ENCODE measurements at places on chromosomes 4 and X.

DNA sequence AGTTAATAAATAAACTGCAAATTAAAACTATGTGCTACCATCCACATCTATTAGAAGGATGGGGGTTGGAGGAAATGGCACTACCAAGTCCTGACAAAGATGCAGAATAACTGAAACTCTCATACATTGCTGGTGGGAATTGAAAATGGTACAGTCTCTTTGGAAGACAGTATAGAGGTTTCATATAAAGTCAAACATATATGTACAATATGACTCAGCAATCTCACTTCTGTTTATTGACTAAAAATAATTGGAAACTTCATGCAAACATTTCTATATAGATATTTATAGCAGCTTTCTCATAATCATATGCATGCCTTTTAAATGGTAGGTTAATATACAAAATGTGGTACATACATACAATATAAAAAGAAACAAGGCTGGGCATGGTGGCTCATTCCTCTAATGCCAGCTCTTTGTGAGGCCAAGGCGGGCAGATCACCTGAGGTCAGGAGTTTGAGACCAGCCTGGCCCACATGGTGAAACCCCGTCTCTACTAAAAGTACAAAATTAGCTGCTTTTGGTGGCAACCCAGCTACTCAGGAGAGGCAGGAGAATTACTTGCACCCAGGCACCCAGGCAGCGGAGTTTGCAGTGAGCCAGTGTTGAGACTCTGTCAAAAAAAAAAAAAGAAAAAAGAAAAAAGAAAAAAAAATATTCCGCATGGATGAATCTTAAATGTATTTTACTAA, 225.0 kb upstream of the CXXC4 start:
- DNase-seq: no peak

- no peak for DNase-seq
These were observed 233.0 kb downstream of the DKK2 start for GRCh38 chr4:106803083-106803482.

- no peak for DNase-seq
These were observed 335.7 kb upstream of the FSTL5 start for GRCh38 chr4:162499478-162499877.

DNA sequence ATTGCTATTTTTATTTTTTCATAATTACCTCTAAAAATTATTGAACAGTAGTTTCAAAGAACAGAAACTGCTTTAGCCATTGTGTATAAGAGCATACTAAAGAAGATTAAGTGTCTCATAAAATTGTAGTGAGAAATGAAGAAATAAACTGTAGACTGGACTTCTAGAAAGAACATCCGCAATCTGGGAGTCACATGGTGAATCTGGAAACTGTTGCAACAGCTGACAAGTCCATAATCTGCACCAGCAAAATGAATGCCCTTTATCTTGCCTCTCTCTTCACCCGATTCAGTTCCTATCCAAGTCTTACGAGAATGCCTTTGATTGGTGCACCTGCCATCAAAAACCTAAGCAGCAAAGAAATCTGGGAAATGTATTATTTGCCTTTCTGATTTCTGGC, 312.9 kb downstream of the NAF1 start:
- no peak for DNase-seq

DNA sequence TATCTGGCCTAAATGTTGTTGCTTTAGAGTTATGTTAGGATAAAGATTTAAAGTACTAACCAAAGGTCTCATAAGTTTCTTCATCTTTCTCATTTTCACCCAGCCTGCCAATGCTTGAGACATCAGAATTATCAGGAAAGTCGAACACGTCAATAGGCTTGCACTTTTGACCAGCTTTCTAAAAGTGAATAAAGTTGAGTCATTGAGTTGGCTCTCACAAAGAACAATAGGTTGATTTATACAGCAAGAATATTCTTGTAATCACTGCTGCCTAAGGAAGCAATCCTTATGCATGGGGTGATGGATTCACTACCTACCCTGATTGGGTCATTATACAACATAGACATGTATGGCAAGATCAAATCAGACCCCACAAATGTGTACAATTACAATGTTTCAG, 5.0 kb downstream of the CENPU start:
- no peak for DNase-seq

DNA sequence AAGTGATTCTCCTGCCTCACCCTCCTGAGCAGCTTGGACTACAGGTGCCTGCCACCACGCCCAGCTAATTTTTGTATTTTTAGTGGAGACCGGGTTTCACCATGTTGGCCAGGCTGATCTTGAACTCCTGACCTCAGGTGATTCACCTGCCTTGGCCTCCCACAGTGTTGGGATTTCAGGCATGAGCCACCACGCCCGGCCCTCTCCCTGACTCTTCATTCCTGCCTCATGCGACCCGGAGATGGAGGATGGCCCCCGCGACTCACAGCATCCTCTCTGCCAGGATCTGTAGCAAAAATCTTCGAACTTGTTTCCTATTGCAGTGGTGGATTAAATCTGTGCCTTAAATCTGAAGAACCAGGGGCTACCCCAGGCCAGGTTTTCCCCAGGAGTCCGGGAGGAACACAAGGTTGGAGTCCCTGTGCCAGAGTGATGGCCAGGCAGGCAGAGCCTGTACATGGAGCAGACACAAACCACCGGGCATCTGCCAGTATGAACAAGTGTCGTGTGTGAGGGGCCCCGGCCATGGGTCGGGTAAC, 11.5 kb downstream of the CPLX1 start:
- DNase-seq: no peak

- DNase-seq: no peak
These were observed 133.1 kb downstream of the KDR start for GRCh38 chr4:54992266-54992665.

- no peak for DNase-seq
These were observed 31.4 kb downstream of the DOK7 start for GRCh38 chr4:3494462-3494871.

DNA sequence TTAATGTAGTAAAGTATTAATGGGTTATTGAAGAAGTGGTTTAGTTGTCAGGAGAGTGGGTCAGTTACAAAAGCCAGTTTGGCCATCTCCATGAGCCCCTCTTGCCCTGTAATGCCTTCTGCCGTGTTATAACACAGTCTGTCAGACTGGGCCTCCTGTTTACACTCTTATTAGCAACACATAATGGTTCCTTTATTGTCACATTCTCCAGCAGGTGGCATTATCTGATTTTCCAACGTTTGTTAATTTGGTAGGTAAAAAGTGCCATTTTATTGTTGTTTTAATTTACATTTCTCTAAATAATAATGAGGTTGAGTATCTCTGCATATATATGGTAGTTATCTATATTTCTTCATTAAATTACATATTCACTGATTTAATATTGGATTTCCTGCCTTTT, 560.8 kb downstream of the FGF13 start:
- DNase-seq: no peak

- DNase-seq: no peak
These were observed 93.1 kb downstream of the PDLIM5 start for GRCh38 chr4:94544811-94545210.

- DNase-seq: no peak
These were observed 38.9 kb upstream of the TLL1 start for GRCh38 chr4:165834116-165834515.

DNA sequence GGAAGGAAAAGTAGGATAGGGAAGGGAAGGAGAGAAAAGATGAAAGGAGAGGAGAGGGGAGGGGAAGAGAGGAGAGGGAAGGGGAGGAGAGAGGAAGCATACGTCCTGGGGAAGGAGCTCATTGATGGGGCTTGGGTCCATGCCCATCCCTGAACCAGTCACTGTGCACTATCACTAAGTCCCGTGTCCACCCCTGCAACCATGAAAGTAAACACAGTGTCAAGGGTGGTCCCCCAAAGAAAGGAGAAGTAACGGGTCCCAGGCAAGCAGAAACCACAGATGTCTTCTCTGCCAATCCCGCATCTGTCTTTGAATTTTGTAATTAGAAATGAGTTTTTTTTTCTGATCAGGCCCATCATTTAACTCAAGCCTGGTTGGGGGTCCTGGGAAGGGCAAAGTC, 55.2 kb downstream of the LGI2 start:
- peak; percentile 42 for DNase-seq

GRCh38 chr4:146340798-146341197, 126.5 kb downstream of the REELD1 start:
- no peak for DNase-seq

DNA sequence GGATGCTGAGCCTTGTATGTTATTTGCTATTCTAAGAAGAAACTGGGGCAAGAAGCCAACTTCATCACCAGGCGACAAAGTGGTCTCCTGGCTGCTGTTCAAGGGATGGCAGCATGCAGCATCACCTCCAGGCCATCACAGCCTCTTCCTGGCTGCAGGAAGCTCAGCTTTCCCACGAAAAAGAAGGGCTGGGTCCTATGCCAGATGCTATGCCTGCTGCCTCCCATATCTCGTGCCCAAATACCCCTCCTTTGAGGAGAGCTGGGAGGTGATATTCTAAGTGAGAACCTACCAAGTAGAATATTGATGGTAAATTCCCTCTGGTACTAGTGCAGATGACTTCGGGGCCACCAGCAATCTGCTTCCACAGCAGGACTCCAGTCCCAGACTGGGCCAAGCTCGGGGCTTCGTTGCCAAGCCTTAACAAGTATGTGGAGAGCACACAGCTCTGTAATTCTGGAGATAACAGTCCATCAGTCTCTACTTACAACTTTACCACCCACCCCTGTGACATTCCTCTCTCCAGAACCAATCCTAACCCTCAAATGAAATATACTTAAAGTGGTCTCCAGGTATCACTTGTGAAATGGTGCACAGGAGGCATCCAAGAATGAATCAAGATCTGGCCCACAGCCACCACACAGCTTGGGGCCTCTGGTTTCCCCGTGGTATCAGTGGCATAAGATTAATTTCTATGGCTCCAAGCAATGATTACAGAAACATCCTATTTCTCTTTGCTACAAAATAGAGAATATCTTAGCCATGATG, 149.3 kb downstream of the PALLD start:
- DNase-seq: no peak

GRCh38 chr4:159366966-159367780, 264.3 kb downstream of the RAPGEF2 start:
- no peak for DNase-seq

DNA sequence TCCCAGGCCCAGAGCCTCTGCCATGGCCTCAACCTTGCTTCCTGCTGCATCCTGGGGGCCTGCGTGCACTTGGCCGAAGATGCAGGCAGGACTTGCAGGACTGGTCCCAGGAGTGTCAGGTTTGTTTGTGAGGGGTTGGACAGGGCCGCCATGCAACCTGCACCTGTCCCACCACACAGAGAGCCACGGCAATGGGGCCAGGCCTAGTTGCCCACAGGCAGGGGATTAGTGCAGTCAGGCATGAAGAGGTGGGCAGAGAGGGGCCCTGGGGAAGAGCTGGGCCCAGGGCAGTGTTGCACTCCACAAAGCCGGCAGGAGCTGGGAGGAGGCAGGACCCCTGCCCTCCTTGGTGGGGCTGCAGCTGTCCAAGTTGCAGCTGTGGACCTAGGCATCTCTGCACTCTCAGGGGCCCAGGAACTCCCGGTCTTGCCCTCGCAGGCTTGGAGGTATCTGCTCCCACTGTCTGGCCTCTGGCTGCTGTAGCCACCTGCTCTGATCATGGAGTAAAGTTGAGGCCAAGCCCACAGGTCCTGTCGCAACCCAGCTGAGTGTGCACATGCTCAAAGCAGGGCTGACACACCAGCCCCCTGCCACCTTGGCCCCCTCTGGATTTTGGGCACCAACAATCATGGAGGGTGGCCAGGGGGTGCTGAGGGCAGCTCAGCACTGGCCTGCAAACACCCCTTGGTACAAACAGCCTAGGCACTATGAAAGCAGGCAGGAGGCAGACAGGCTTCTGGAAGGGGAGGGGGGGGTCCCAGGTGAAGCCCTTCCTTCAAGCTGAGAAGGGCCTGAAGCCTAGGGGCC, 190.4 kb upstream of the PCDH10 start:
- no peak for DNase-seq

DNA sequence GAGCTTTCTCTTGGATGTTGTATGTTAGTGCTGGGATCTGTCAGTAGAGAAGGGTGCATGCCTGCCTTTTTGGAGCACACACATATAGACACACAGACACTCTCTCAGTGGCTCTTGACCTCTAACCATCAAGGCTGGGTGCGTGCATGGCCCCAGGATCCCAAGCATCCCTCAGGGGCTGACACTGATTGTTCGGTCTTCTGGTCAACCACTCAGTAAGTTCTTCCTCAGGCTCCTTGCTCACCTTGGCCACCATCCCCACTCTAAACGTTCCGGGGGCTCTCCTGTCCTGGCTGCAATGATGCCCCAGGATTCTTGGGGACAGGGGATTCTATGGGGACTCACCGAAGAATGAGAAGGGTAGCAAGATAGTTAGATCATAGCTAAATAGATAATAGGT, 179.6 kb downstream of the SHOX start:
- DNase-seq: no peak

- no peak for DNase-seq
These were observed 156.1 kb downstream of the GRXCR1 start for GRCh38 chr4:43048570-43048969.

- peak; percentile 65 for DNase-seq
These were observed 36.1 kb upstream of the IQSEC2 start for GRCh38 chrX:53317365-53318069.

GRCh38 chrX:87525771-87526229, 8.2 kb downstream of the KLHL4 start:
- no peak for DNase-seq

DNA sequence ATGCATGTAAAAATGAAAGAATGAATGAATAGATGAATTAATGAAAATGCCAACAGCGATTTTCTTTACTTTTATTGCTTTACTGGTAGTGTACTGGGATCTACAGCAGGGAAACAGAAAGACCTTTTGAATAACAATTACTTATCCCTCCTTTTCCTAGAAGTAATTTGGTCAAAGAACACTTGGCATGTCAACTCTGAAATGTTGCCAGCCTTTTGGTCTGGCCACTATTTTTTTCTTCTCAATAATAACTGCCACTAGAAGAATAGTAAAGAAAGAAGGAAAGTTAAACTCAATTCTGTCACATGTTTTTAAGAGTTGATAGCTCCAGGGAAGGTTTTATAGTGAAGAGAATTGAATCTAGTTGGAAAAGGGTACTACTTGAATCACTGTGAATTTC, 52.9 kb downstream of the EPHA5 start:
- DNase-seq: no peak

DNA sequence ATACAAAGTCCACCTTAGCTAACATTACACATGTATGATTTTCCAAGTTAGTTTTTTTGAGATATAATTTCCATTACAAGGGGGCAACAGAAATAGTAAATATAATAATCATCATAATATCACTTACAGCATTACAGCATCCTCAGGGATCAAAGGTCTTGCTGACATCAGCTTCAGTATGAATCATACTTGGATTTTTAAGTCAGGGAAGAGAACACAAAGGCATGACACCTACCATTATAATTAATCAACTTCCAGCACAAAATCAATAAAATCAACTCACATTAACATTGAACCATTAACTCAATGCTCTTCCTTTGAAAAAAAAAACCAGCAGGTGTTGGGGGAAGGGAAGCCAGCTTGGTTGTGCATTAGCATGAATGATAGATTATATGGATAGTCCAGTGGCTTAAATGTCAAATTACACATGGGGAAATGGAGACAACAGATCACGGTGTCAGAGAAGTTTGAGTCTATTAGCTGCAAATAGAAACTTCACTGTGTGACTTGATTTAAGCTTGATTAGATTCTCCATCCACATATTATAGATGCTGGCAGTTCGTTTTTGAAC, 66.9 kb upstream of the CAPN6 start:
- no peak for DNase-seq
